ENCODE measurements at places on chromosomes 4 and X. TPM values are rescaled to one million over a fixed set of nuclear protein-coding genes. Genes with fewer than 3 reads are reported as not detected.

The DMP1 gene
- 0.36 TPM for total RNA-seq

The SCML2 gene
- 30.2 TPM for total RNA-seq

The MAGEA12 gene
- total RNA-seq = 1.6 TPM

The TMPRSS11A gene
- not detected for total RNA-seq

The LDB2 gene
- total RNA-seq = 0.51 TPM

The EDA2R gene
- 0.38 TPM for total RNA-seq

The BBS7 gene
- total RNA-seq = 22.3 TPM

The JADE3 gene
- total RNA-seq = 5.5 TPM

The HS6ST2 gene
- 65.6 TPM for total RNA-seq

The VEGFC gene
- total RNA-seq = 4.9 TPM

DNA sequence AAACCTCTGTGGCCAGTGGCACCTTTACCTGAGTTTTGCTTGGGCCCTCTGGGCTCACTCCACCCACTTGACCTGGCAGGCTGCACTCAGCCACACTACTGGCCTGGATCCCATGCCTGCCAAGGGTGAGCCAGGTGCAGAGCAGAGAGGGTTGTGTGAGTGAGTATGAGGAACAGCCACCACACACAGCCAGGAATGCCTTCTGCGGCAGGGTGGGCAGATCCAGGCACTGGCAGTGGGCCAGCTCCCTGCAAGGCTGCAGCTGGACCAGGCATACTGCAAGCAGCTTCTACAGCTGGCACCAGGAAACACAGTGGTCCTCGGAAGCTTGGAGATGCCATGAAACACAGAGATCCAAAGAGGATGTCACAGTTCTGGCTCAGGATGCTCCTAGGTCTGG is 570.1 kb upstream of the ACTRT1 start:
- H3K4me1 ChIP-seq = no peaks in the 10 kb centered on the region
- no peak overlapping the region for H3K27ac ChIP-seq
- DNase-seq = peak; percentile 1
- no peaks in the 10 kb centered on the region for H3K36me3 ChIP-seq
- H3K4me3 ChIP-seq = no peak overlapping the region

DNA sequence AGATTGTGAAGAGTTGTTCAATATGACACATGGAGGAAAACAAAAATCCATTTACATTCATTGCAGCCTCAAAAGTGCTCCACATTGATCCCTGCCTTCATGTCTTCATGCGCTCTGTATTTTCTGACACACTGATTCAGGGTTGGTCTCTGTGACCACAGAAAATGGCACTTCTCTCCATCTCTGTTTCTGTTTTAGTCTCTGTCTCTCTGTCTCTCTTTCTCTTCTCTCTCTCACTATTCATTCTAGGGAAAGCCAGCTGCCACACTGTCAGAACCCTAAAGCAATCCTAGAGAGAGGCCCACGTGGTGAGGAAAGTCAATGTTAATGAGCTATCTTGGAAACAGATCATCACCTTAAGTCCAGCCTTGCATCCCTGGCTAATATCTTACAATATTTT is 2238.4 kb downstream of the PCDH7 start:
- peak; percentile 4 for DNase-seq
- H3K27ac ChIP-seq = no peak overlapping the region
- H3K4me3 ChIP-seq = no peak overlapping the region
- H3K27me3 ChIP-seq = no peaks in the 10 kb centered on the region

GRCh38 chrX:124641737-124642491 is 295.6 kb downstream of the SH2D1A start:
- no peaks in the 10 kb centered on the region for H3K36me3 ChIP-seq
- no peak overlapping the region for H3K27ac ChIP-seq
- H3K4me1 ChIP-seq = no peaks in the 10 kb centered on the region
- no peak overlapping the region for H3K4me3 ChIP-seq
- peaks cover 4% of the 10 kb centered on the region for H3K27me3 ChIP-seq

DNA sequence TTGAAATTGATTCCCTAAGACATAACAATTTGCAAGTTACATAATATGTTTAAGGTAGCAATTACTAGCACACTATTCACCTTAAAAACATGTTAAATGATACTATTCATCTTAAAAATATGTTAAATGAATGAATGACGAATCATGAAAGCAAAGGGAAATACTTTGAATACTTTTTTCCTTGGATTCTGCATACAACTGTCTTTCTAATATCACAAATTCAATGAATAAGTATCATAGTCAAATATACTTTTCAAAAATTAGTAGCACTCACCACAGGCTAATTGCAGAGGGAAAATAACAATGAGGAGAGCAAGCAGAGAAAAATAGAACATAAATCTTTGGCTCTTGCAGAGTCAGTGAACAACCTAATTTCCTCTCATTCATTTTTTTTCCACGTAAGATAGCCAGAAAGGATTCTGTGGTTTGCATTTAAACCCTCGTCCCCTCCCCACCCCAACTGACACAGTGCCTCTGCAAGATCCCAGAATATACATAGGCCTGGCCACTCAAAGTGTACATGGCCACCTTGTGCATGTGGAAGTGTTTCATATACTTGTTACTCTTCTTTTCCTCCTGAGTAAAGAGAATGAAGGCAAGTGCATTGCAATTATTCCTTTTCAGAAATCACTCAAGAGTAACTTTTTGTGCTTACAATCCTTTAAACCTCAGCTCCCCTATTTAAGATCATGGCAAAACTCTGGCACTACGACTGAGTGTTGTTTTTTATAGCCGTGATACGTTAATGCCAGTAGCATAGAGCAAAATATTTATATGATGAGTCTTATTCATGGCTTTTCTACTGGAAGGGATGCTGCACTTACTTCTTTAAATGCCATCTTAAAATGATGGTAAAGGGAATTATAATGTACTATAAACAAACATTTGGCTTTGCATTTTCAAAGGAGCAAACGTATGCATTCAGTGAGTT is 236.4 kb downstream of the PDGFC start:
- no peaks in the 10 kb centered on the region for H3K36me3 ChIP-seq
- H3K4me1 ChIP-seq = no peaks in the 10 kb centered on the region
- no peak overlapping the region for H3K27ac ChIP-seq
- DNase-seq = no peak
- H3K4me3 ChIP-seq = no peak overlapping the region

DNA sequence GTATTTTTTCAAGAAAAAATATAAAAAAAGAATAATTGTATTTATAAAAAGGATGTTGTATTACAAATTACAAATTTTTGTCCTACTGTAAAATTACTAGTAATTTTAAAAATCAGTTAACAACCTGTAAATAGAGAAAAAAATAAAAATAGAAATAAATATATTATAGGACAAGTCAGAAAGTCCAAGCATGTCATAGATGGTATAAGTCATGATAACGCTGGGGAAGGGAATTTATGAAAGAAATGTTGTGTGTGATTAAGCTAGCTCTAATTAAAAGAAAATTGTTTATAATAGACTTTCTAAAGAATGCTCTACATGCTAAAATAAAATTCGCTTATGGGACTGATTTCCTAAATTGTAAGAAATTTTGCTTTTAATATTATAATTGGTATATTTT is 2329.9 kb downstream of the ARAP2 start:
- no peak overlapping the region for H3K4me3 ChIP-seq
- H3K27me3 ChIP-seq = no peaks in the 10 kb centered on the region

- no peak overlapping the region for H3K27ac ChIP-seq
- no peaks in the 10 kb centered on the region for H3K4me1 ChIP-seq
- DNase-seq = no peak
- no peak overlapping the region for H3K4me3 ChIP-seq
- H3K36me3 ChIP-seq = no peaks in the 10 kb centered on the region
Observed at GRCh38 chr4:115790812-115791211, 677.4 kb upstream of the NDST4 start.

GRCh38 chr4:2908686-2909085 is 54.5 kb downstream of the NOP14 start:
- no peaks in the 10 kb centered on the region for H3K27me3 ChIP-seq
- H3K36me3 ChIP-seq = peaks cover 31% of the 10 kb centered on the region
- no peak overlapping the region for H3K27ac ChIP-seq
- no peak overlapping the region for H3K4me3 ChIP-seq
- DNase-seq = no peak

DNA sequence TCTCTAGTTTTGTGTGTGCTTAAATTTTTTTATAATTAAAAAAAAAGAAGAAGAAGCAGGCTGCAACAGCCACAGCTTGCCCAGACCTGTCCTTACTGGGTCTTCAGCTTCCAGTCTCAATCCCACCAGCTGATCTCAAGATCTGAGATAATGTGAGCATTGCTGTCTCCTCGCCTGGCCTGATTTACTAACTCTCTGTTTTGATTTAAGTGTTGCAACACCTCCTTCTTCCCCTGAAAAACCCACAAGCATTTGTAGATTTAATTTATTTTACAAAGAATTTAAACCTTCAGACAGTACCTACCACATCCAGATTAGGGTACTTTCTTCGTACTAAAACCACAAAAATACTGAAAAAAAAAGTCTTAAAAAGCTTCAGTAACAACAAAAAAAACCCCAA is 38.0 kb downstream of the FAM241A start:
- H3K27ac ChIP-seq = no peak overlapping the region
- DNase-seq = no peak
- no peaks in the 10 kb centered on the region for H3K36me3 ChIP-seq
- 0 out of 2 replicates have a peak, but pooled peaks cover 3% of the 10 kb centered on the region for H3K4me1 ChIP-seq

- H3K4me1 ChIP-seq = peaks cover 8% of the 10 kb centered on the region
- no peaks in the 10 kb centered on the region for H3K27me3 ChIP-seq
- peak; percentile 95 for DNase-seq
- no peak overlapping the region for H3K27ac ChIP-seq
- peaks cover 45% of the 10 kb centered on the region for H3K36me3 ChIP-seq
- H3K4me3 ChIP-seq = no peak overlapping the region
Observed at GRCh38 chr4:41267997-41268396, 11.3 kb downstream of the UCHL1 start.

DNA sequence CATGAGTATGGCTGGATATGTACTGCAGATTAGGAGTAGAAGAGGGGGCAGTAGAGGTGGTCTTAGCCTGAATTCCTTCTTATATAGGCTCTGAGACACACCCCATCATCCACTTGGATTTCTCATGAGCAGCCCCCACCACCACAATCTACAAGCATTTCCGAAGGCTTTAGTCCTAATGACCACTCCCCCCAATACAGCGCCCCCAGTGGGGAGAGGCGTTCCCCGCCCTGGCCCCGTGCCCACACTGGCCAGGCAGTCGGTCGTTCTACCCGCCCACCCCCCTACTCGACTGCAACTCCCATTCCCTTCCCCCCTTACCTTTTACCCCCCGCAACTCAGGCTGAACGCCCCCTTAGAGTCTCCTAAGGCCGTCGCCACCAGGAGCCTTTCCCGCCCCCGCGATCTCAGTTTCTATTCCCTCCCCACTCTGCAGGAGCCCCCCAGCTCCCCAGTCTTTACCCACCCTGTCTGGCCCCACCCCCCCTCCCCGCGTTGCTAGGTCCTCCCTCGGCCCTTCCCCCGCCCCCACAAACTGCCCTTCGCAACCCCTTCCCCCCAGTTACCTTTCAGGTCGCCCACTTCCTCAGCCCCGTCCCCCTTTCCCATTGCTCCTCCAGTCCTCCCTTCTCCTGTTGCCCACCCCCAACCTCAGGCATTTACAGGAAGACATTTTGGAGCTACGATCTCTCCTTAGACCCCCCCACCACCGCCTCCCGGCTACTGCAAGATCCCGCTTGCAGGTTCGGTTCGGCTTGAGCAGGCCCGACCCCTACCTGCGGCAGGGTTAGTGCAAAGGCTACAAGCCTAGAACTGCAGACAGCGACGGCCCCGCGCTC is 468 bp downstream of the ZMYM3 start:
- peak overlapping the region; percentile 74 for H3K4me3 ChIP-seq
- peaks cover 14% of the 10 kb centered on the region for H3K36me3 ChIP-seq
- H3K27me3 ChIP-seq = no peaks in the 10 kb centered on the region
- no peaks in the 10 kb centered on the region for H3K4me1 ChIP-seq
- DNase-seq = peak; percentile 67

DNA sequence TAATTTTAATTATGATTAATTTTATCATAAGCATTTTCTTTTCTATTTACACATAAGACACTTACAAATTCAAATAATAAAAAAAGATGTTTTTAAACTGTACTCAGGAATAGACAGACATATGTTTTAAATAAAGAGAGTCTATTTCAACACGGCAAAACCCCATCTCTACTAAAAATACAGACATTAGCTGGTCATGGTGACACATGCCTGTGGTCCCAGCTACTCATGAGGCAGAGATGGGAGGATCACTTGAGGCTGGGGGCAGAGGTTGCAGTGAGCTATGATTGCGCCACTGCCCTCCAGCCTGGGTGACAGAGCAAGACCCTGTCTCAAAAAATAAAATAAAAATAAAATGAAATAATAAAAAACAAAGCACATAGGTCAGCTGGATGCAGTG is 14.8 kb downstream of the FAM9B start:
- no peak overlapping the region for H3K4me3 ChIP-seq
- H3K27me3 ChIP-seq = no peaks in the 10 kb centered on the region
- no peak for DNase-seq
- no peak overlapping the region for H3K27ac ChIP-seq

- no peak overlapping the region for H3K4me3 ChIP-seq
- no peak for DNase-seq
- H3K27me3 ChIP-seq = no peaks in the 10 kb centered on the region
- no peaks in the 10 kb centered on the region for H3K36me3 ChIP-seq
- H3K4me1 ChIP-seq = peaks cover 16% of the 10 kb centered on the region
Observed at GRCh38 chrX:150205011-150205410, 158.1 kb upstream of the MAMLD1 start.

GRCh38 chrX:150821971-150822370 is 76.5 kb downstream of the CD99L2 start:
- no peak overlapping the region for H3K4me3 ChIP-seq
- H3K36me3 ChIP-seq = no peaks in the 10 kb centered on the region
- H3K4me1 ChIP-seq = no peaks in the 10 kb centered on the region

DNA sequence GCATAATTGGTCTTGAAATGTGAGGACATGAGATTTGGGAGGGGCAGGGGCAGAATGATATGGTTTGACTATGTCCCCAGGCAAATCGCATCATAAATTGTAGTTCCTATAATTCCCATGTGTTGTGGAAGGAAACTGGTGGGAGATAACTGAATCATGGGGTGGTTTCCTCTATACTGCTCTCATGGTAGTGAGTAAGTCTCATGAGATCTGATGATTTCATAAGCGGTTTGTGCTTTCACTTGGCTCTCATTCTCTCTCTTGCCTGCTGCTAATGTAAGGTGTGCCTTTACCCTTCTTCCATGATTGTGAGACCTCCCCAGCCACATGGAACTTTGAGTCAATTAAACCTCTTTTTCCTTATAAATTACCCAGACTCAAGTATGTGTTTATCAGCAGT is 2595.9 kb downstream of the PCDH7 start:
- no peak overlapping the region for H3K4me3 ChIP-seq
- no peak for DNase-seq
- no peaks in the 10 kb centered on the region for H3K27me3 ChIP-seq
- no peaks in the 10 kb centered on the region for H3K36me3 ChIP-seq

GRCh38 chr4:104795264-104795939 is 300.7 kb upstream of the CXXC4 start:
- no peak for DNase-seq
- no peaks in the 10 kb centered on the region for H3K4me1 ChIP-seq
- no peak overlapping the region for H3K4me3 ChIP-seq
- no peak overlapping the region for H3K27ac ChIP-seq

GRCh38 chr4:159229164-159229563 is 126.3 kb downstream of the RAPGEF2 start:
- H3K36me3 ChIP-seq = no peaks in the 10 kb centered on the region
- no peak overlapping the region for H3K27ac ChIP-seq
- H3K4me3 ChIP-seq = no peak overlapping the region
- H3K4me1 ChIP-seq = no peaks in the 10 kb centered on the region

Measured in SJCRH30 (cell line).